ENCODE measurements at places on chromosomes 1 and 21.

GRCh38 chr1:214282630-214283242, 1.8 kb downstream of the SMYD2 start:
- no peak for DNase-seq

DNA sequence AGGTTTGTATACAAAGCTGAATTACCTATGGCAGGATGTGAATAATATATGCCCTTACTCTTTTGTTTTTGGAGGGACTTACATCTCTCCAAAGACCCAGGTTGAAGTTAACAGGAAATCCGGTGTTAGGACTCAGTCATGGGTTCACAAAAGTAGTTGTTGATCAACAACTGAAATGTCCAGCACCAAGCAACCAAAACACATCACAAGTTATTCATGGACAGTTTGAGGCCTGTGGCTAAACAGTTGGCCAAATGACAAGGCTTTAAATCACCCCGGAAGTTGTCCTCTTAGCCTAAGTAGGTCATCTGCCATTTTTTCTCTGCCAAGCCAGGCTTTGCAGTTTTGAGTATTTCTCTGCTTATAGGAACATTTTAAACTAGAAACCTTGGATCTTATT, 89.9 kb downstream of the CD247 start:
- no peak for DNase-seq

GRCh38 chr1:198660341-198661261, 21.8 kb downstream of the PTPRC start:
- no peak for DNase-seq

- no peak for DNase-seq
These were observed 871.6 kb downstream of the BRINP3 start for GRCh38 chr1:189606047-189606446.
